ENCODE measurements at places on chromosomes 12 and 14.

GRCh38 chr14:88473791-88474190 lies 81.0 kb downstream of the PTPN21 start:
- DNase-seq = no peak

GRCh38 chr14:35865611-35866324 lies 39.6 kb downstream of the BRMS1L start:
- DNase-seq = no peak

DNA sequence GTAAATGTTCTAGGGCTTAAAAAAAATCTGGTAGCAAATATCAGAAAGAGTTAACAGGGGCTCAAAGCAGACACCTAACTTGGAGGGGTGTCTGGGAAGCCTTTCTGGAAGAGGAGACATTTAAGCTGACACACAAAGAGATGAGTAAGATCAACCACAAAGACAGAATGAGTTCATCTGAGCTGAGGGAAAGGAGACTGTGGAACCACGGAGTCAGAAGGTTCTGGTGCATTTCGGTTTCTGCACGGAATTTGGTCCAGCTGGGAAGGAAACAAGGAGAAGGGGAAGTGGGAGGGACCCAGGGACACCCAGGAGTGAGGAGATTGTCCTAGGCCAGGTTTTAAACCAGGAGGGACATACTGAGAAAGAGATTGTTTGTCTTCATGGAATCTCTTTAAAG lies 161.1 kb downstream of the PHETA1 start:
- no peak for DNase-seq

- no peak for DNase-seq
These were observed 139.4 kb upstream of the RMST start for GRCh38 chr12:97323154-97323553.

- peak; percentile 79 for DNase-seq
These were observed 107.0 kb upstream of the PRICKLE1 start for GRCh38 chr12:42696406-42697149.

DNA sequence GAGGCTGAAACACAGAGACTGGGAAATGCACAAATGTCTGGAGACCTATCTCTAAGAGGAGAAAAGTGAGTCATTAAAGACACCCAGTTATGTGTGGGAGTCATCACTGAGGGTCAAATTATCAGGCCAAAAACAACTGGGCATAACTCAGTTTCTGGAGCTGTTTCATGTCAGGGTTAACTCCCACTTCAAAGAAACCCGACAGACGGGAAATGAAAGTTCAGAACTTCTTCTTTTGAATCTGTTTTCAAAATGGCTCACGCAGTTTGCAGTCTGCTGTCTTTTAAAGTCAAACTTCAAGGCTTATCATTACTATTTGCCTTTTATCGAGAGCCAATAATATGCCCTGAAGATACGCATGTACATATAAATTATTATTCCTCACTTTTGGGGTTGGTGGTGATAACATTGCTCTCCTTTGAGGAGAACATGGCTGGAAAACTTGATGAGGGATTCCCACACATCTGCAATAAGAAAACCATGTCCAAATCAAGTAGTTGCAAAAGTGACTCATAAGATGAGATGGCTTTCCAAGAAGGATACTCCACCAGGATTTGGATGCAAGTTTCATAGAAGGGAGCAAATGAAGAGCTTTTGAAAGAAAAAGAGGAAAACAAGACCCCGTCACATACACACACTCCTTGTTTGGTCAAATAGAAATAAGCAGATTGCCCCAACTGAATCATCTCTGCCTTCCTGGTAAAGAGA lies 341.4 kb downstream of the ADAMTS20 start:
- DNase-seq = peak; percentile 39

DNA sequence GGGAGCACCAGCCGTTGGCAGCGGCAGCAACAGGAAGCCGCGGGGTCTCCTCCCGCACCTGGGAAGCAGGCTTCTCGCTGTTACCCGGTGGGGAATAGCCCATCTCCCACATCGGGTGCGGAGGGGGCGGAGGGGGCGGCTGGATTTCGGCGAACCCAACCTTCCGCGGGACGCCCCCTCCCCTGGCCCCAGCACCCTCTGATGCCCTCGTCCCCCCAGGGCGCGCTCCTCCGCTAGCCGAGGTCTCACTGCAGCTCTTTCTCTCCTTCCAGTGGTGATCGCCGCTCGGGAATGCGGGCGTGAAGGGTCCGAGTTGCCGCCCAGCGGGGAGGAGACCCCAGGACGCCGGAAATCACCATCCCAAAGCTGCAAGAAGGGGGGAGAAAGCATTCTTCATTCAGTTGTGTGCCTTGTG lies 303 bp downstream of the SAMD4A start:
- peak; percentile 48 for DNase-seq

Data from foreskin fibroblast (primary cell).